Aorta (tissue), 5 donors: ENCODE measurements at places on chromosomes 5 and 9. TPM values are rescaled to one million over a fixed set of nuclear protein-coding genes. Genes with fewer than 3 reads are reported as not detected.

Gene FOXD4L5
- 0.19 TPM for total RNA-seq

Gene C5orf52
- total RNA-seq, result not detected

Gene ADAMTS16
- total RNA-seq, result 0.10 TPM

- H3K27me3 ChIP-seq, result no peaks in the 10 kb centered on the region
- peaks cover 2% of the 10 kb centered on the region for H3K36me3 ChIP-seq
- H3K4me1 ChIP-seq, result peaks cover 5% of the 10 kb centered on the region
- H3K4me3 ChIP-seq, result no peak overlapping the region
- no peak overlapping the region for H3K27ac ChIP-seq
These were observed 27.2 kb downstream of the TMEM245 start for GRCh38 chr9:109092587-109092986.

GRCh38 chr5:76787237-76787636, 31.6 kb upstream of the F2RL1 start:
- no peaks in the 10 kb centered on the region for H3K27me3 ChIP-seq
- no peak overlapping the region for H3K4me3 ChIP-seq
- peak overlapping the region; percentile 48 for H3K27ac ChIP-seq
- no peaks in the 10 kb centered on the region for H3K36me3 ChIP-seq

DNA sequence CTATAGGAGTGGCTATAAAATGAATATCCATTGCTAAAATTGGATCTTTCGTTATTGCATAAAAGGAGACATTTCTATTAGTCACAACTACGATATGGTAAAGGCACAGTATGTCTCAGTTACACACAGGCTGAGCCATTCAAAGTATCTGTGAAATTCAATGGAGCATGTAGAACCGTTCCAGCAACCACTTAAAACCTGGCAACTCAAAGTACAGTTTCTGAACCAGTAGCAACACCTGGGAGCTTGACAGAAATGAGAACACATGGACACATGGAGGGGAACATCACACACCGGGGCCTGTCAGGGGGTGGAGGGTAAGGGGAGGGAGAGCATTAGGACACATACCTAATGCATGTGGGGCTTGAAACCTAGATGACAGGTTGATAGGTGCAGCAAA, 15.4 kb downstream of the POC5 start:
- H3K4me1 ChIP-seq, result no peaks in the 10 kb centered on the region
- no peak for DNase-seq
- H3K27ac ChIP-seq, result no peak overlapping the region
- no peaks in the 10 kb centered on the region for H3K27me3 ChIP-seq
